NCI-H1092 treated with DMSO at 0.1 percent for 48 hours (cell line): ENCODE measurements at places on chromosomes 2 and 18.

DNA sequence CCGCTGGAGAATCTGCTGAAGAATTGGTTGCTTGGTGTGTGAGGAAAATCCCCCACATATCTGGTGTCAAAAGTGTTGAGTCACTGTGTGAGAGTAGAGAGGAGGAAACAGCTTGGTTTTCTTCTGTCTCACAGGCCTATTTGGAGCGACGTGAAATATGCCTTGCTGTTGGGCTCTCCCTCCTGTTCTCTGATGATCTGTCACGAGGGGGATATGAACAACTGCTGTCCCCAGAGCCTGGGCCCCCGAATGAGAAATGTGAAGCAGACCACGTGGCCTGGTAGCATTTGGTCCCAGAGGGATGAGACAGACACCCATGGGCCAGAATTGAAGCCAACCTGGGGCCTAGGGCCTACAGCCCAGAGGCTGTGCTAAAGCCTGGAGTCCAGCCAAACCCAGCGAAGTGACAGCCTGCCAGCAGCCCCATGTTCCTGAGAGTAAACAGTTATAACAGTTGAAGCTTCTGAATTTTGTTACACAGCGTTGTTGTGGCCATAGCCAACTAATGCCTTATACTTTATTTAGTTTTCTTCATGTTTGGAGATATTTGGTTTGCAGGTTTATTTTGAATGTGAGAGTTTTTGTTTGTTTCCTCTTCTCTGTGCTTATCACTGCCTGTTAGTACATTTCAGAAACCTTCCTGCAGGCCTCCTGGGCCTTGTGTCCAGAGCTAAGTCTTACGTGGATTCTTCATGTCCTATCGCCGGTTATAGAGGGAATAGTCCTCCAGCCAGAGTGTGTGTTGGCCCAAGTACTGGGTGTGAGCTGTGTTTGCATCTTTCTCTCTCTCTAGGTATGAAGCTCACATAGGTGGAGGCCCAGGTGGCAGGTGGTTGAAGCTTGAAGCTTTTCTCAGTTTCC, 18.7 kb upstream of the COLEC12 start:
- DNase-seq = no peak

- no peak for DNase-seq
Measured at GRCh38 chr2:62038975-62039771, 133.7 kb downstream of the COMMD1 start.

DNA sequence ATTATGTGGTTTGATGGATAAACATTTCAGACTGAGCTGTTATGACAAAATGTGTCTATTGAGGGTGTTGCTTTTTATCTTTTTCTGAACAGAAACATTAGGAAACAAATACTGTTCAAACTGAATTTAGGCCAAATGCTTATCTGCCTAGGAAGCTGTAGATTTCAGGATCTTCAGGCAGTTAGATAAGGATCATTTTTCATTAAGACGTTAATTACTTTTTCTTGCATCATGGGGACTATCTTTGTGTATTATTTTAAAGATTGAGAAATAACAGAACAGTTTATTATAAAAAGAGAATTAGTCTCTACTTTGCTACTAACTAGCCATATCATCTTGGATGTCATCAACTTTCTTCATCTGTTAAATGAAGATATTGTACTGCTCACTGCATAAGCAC, 107.5 kb downstream of the TTC27 start:
- no peak for DNase-seq

- no peak for DNase-seq
Measured at GRCh38 chr2:71558300-71559051, 105.1 kb downstream of the DYSF start.

DNA sequence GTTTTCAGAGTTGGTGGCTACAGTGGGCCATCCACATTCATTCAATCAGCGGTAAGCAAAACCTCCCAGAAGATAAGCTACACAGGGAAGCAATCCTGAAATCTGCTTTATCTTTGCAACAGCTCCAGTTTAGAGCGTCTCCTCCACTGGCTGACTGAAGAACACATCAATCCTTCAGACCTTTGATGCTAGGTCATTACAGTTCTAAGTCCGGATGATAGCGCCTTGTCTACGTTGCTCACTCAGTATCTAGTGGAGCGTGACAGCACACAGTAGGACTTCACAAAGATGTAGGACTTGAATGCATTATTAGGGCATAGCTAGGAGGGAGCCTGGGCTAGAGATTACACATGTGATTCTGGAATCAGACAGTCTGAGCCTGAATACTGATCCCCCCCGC, 5.0 kb downstream of the COLEC12 start:
- DNase-seq = no peak
